Naive thymus-derived CD4-positive, alpha-beta T cell (primary cell): ENCODE measurements at places on chromosomes 4 and X. TPM values are rescaled to one million over a fixed set of nuclear protein-coding genes. Genes with fewer than 3 reads are reported as not detected.

TLL1 gene
- not detected for total RNA-seq

NAA11 gene
- not detected for total RNA-seq

GRCh38 chrX:107729558-107730297, 45.9 kb downstream of the TSC22D3 start:
- DNase-seq = no peak

DNA sequence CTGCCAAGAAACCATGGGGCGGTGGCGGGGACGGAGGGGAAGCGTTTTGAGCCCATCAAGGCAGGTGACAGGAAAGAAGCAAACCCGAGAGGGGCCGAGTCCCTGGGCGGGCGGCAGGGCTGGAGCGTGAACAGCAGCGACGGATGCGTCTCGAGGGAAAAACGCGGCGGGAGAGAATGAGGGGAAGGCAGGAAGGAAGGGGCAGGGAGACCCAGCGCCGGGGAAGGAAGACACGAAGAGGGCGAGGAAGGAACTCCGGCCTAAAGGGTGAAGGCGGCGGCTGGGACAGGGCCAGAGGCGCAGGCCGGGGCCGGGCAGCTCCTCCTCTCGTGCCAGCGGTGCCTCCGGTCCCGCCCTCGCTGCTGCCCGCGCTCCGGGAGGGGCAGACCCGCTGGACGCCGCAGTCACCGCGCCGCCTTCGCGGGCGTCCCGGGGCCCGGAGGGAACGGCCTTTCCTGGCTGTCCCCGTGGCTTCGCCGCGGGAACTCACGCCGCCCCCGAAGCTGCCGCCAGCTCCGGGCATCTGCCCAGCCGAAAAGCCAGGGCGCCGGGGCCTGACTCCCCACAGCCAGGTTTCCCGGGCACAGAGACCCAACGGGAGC, 751 bp upstream of the RGS12 start:
- DNase-seq = no peak

GRCh38 chr4:7145291-7145934, 46.9 kb upstream of the SORCS2 start:
- DNase-seq = no peak

GRCh38 chrX:68571610-68572311, 72.9 kb downstream of the YIPF6 start:
- no peak for DNase-seq

DNA sequence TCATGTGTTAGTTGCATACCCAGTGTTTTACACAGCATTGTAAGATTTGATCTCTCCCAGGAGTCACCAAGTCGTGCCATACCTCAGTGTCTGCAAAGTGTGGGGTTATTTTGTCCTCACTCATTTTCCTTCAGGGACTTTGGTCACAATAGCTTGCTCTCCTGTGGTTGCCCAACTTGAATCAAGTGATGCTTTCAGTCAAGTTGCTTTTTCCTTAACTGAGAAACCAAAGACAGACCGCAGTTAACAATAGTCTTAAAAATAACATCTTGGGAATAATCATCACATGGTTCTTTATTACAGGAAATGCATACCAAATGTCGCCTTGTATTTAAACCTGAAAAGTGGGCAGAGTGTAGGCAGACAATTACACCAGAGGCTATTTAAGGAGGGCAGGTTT, 44.5 kb upstream of the NDP start:
- no peak for DNase-seq

GRCh38 chr4:149997881-149998421, 80.3 kb upstream of the DCLK2 start:
- DNase-seq = no peak

GRCh38 chrX:110437686-110438085, 79.0 kb downstream of the RTL9 start:
- no peak for DNase-seq

GRCh38 chrX:1493877-1494510, 41.3 kb upstream of the ASMTL start:
- no peak for DNase-seq

DNA sequence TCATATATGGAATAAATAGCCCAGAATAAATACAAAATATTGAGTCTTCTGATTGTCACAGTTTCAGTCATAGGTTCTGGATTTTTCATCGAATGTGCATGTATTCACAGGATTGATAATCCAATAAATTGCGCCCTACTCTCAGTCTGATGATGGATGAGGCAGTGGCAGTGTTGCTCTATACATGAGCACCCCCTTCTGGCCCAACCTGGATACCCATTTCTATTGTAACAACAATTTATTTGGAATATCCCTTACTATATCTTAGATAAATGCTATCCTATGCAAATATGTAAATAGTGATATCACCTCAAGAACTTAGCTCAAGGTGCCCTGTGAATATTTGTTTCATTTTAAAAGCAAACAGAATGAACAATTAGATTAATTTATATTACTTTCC, 733.7 kb upstream of the PABPC4L start:
- DNase-seq = no peak

DNA sequence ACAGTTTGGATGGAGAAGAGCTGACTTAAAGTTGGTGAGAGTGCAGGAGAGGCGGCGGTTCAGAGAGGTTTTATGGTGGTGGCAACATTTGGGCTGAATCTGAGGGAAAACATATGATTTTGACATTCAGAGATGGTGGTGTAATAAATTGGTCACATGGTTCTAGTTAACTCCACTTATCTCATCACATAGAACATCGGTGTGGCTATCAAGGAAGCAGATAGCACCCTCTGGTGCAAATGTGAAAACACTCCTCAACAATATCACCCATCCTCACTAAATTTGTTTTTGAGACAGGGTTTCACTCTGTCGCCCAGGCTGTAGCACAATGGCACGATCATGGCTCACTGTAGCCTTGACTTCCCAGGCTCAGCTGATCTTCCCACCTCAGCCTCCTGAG, 28.8 kb downstream of the SUPT20HL2 start:
- no peak for DNase-seq
